ENCODE measurements at places on chromosomes 7 and 10.

- no peak for DNase-seq
These were observed 76.2 kb downstream of the SFMBT2 start for GRCh38 chr10:7334642-7334964.

GRCh38 chr7:134071355-134072331 is 55.5 kb upstream of the LRGUK start:
- DNase-seq, result no peak

- no peak for DNase-seq
These were observed 72.9 kb upstream of the ABCB5 start for GRCh38 chr7:20542594-20542993.

- no peak for DNase-seq
These were observed 51.7 kb downstream of the CPEB3 start for GRCh38 chr10:92239151-92239599.

GRCh38 chr7:6294839-6295238 is 22.4 kb upstream of the CYTH3 start:
- DNase-seq, result no peak

GRCh38 chr10:92290076-92290836 is 622 bp downstream of the CPEB3 start:
- peak; percentile 43 for DNase-seq

GRCh38 chr10:70566515-70567290 is 35.8 kb downstream of the PRF1 start:
- DNase-seq, result no peak

DNA sequence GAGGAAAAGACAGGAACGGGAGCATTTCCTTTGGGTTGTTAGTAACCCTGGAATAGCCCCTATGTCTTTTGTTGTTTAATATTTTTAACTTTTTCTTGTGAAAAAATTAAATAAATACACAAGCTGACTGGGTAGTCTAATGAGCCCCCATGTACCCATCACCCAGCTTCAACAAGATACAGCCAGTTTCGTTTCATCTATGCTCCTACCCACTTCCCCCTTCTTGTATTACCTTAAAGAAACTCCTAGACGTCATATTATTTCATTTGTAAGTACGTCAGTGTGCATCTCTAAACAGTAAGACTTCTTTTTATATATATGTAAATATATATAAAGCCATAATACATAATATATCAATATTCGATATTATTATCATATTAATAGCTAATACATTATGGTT is 42.8 kb upstream of the NUB1 start:
- no peak for DNase-seq

- no peak for DNase-seq
These were observed 29.2 kb downstream of the STK17A start for GRCh38 chr7:43612128-43612527.
